SK-MEL-5 (cell line): ENCODE measurements at places on chromosomes 1 and 21. TPM values are rescaled to one million over a fixed set of nuclear protein-coding genes. Genes with fewer than 3 reads are reported as not detected.

C1orf21 gene
- total RNA-seq: 58.5 and 68.2 TPM in 2 replicates

GJA8 gene
- not detected in 2 replicates for total RNA-seq

- no peak for DNase-seq
Observed at GRCh38 chr1:204265665-204266064, 51.9 kb upstream of the GOLT1A start.

GRCh38 chr1:55056632-55056992 lies 17.3 kb downstream of the PCSK9 start:
- DNase-seq: no peak

DNA sequence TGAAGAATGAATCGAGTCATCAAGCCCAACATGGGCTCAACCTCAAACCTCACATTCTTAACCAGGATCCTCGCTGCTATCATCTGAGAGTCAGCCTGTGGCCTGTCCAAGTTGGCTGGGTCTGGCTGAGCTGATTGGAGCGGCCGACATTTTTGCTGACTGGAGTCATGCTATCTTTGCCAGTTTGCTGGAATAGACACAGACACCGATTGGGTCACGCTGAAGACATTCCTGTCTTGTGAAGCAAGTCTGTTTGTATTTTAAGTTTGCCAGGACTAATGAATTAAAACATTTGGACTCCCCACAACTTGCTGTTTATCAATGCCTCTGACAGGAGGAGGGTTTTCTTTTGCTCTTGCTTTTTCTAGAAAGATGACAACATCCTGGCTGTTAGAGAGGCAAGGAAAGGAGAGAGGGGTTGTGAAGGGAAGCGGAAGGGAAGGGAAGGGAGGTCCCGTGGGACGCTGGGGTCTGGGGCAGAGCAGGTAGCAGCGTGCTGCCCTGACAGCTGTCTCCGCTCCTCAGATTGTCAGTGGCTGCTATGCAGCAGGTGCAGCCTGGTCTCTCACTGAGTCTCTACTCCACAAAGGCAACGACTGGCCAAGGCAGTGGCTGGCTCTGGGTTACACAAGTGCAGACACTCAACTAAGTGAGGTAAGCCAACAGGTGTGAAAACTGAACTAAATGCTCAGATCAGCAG lies at the start of gene MAP3K7CL:
Gene MAP3K7CL, plus strand, starts transcription at position 375 of the 700 bp plus-strand sequence. CDS start 2,701 bp downstream, outside the sequence.
- DNase-seq: no peak
